ENCODE measurements at places on chromosomes 6 and 20. TPM values are rescaled to one million over a fixed set of nuclear protein-coding genes. Genes with fewer than 3 reads are reported as not detected.

The SENP6 gene
- total RNA-seq, result 78.1 TPM

GRCh38 chr6:102848796-102849195, 1455.3 kb downstream of the GRIK2 start:
- no peaks in the 10 kb centered on the region for H3K27me3 ChIP-seq
- no peaks in the 10 kb centered on the region for H3K36me3 ChIP-seq
- no peak for DNase-seq

DNA sequence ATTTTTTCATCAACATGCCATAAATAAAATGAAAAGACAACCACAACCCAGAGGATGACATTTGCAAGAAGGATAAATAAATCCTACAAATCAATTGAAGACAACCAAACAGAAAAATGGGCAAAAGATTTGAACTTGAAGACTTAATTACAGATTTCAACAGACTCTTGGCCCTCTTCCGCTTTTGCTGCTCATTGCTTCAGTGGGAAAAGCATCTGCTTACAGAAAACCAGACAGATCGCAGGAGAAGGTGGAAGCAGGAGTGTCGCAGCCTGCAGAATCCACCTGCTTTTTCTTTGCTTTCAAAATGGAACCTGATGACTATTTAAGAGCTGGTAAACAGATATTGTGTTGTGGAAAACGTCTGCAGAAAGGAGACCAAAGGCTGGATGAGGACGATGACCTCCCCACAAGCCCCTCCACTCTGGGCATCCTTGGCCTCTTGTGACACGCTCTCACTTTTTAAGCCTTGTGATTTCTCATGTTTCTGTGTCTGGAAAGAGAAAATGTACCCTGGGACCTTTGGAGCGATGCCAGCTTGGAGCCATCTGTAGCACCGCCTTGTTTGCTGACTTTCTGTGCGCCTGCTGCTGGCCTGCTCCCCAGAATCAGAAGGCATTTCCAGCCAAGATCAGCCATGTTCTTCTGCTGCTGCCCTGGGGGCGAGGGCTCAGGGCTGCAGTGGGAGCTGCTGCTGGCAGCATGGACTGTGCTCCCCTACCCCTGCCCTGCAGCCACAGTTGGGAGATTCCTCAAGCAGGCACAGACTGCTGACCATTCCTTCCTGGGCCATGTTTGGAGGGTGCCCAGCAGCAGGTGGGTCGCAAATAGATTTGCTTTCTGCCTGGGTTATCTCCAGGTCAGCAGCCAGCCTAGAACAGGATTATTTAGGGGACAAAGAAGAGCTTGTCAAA, 3.6 kb upstream of the CSTL1 start:
- no peaks in the 10 kb centered on the region for H3K4me1 ChIP-seq
- H3K27me3 ChIP-seq, result 0 out of 2 replicates have a peak, but pooled peaks cover 3% of the 10 kb centered on the region
- no peak overlapping the region for H3K27ac ChIP-seq
- no peaks in the 10 kb centered on the region for H3K36me3 ChIP-seq

The ARFGEF2 gene
- total RNA-seq, result 22.2 TPM

DNA sequence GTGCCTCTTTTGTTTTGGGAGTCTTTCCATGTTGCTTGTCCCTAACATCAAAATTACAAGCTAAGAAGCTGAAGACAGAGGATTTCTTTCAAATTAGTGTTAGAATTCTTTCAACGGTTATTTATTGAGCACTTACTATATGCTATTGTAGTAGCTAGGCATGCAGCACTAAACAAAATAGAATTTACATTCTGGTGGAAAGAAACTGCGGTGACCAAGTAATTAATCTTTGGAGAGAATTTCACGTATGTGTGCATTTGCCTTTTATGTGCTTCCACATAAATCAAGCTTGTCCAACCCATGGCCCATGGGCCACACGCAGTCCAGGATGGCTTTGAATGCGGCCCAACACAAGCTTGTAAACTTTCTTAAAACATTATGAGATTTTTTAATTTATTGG, 33.0 kb upstream of the DUSP22 start:
- H3K36me3 ChIP-seq, result no peaks in the 10 kb centered on the region
- H3K27me3 ChIP-seq, result no peaks in the 10 kb centered on the region
- no peak overlapping the region for H3K4me3 ChIP-seq
